Activated naive CD4-positive, alpha-beta T cell (primary cell): ENCODE measurements at places on chromosomes 6 and 20.

DNA sequence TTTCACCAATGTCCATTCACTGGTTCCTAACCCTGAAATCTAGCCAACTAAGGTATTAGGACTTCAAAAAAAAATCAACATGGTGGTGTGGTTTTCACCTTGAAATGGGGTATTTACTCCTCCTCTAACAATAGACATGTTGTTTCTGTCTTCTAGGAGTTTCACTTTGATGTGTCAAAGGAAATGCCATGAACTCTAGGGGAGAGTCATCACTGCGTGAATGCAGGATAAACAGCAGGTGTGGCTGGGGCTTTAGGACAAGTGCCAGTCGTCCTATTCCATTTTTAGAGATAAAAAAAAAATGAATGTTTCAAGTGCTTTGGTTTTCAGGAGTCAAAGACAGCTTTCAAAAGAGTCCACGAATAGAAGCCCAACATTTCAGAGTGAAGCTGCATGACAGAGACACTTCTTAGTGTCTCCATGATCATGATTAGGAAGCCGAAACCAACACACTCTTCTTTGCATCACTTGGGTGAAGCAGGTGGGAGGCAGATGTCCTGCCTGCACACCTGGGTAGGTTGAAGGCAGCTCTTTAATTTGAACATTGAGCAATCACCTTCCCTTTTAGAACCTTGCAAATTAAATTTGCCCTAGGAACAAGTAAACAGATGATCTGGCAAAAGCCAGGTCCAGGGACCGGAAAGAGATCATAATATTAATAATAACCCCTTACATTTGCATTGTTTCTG lies 328.5 kb upstream of the PRDM1 start:
- DNase-seq, result no peak

DNA sequence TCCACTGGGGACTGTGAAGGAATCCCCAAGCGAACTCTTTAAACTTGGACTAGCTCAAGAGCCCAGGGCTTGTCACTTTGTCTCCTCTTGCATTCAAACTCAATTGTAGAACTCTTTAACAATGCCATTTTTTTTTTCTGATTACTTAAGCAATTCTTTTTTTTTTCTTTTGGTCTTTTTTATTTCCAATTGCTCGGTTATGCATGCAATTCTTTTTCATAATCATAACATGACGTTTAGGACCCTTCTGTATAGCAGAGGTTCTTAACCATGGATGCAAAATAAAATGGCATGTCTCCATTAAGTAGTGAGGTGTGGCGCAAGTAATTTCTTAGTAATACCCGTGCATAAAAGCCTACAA lies 466 bp upstream of the BFSP1 start:
- no peak for DNase-seq

DNA sequence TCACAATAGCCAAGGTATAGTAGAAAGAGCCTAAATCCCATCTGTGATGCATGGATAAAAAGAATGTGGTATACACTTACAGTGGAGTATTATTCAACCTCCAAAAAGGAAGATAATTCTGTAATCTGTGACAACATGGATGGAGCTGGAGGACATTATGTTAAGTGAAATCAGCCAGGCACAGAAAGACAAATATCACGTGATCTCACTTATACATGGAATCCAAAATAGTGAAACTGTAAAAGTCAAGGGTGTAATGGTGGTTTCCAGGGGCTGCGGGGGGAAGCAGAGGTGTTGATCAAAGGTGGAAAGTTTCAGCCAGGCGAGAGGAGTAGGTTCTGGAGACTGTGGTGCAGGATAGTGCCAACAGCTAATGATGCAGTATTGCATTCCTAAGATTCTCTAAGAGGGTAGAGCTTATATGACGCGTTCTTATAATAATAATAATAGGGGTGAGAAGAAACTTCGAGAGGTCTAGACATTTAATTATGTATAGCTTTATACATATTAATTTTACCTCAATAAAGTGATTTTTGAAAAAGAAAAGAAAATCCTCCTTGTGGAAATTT lies 246.1 kb downstream of the FOXA2 start:
- DNase-seq, result no peak

GRCh38 chr20:46031701-46032254 lies 2.8 kb downstream of the SLC12A5 start:
- DNase-seq, result no peak

GRCh38 chr6:129050086-129050485 lies 167.1 kb downstream of the LAMA2 start:
- no peak for DNase-seq

DNA sequence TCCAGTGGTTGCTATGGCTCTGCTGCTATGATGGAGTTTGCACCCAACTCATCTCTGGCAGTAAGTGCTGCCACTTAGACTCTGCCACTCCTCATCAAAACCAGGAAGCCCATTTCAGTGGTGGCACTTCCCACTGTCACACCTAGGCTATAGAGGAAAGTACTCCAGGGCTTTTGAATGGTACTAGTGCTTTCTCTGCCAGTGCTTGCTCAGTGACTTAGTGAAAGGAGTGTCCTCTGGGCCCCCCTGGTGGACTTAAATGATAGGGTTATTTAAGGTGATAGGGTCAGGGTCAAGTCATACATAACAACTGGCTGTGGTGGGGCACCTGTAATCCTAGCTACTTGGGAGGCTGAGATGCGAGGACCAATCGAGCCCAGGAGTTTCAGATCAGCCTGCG lies 22.8 kb downstream of the FITM2 start:
- no peak for DNase-seq

- DNase-seq, result no peak
Observed at GRCh38 chr20:51930775-51931174, 128.5 kb upstream of the SALL4 start.
